Lung (tissue), 17 donors: ENCODE measurements at places on chromosomes 5 and 9. TPM values are rescaled to one million over a fixed set of nuclear protein-coding genes. Genes with fewer than 3 reads are reported as not detected.

Gene LVRN
- polyA plus RNA-seq: 0.10 TPM

Gene PDLIM4
- 10.9 TPM for polyA plus RNA-seq

Gene FOXB2
- not detected for polyA plus RNA-seq

Gene SSBP2
- 18.4 TPM for polyA plus RNA-seq

Gene DNAI1
- 5.6 TPM for polyA plus RNA-seq

Gene PRSS3
- polyA plus RNA-seq: 0.37 TPM

Gene PCDHGA3
- 0.45 TPM for polyA plus RNA-seq

Gene NMUR2
- polyA plus RNA-seq: 0.49 TPM

Gene MLANA
- not detected for polyA plus RNA-seq

Gene PAXX
- 60.7 TPM for polyA plus RNA-seq

Gene LCN12
- polyA plus RNA-seq: 2.4 TPM

Gene PRLR
- polyA plus RNA-seq: 0.11 TPM

Gene ZNF354C
- 1.3 TPM for polyA plus RNA-seq

Gene PCDHA1
- polyA plus RNA-seq: 0.30 TPM

Gene PCDHGC5
- polyA plus RNA-seq: 0.39 TPM

Gene ZDHHC11
- 6.8 TPM for polyA plus RNA-seq

Gene ANKRD34B
- polyA plus RNA-seq: not detected

Gene REEP2
- 0.29 TPM for polyA plus RNA-seq

Gene IFNA21
- polyA plus RNA-seq: not detected

Gene RLN1
- polyA plus RNA-seq: 0.22 TPM

Gene SHOC1
- 0.44 TPM for polyA plus RNA-seq

Gene RNF183
- polyA plus RNA-seq: 0.12 TPM

Gene SNCB
- polyA plus RNA-seq: not detected

Gene SLC46A2
- 18.5 TPM for polyA plus RNA-seq

Gene ZNF454
- polyA plus RNA-seq: 1.0 TPM

Gene LEAP2
- polyA plus RNA-seq: 1.6 TPM

Gene KIF24
- 0.71 TPM for polyA plus RNA-seq

Gene SLCO6A1
- not detected for polyA plus RNA-seq

Gene VCAN
- polyA plus RNA-seq: 11.6 TPM

Gene CCDC171
- polyA plus RNA-seq: 0.40 TPM

Gene RFESD
- 3.4 TPM for polyA plus RNA-seq

Gene MSMP
- 1.2 TPM for polyA plus RNA-seq

Gene C6
- polyA plus RNA-seq: 1.7 TPM

Gene ZBTB26
- polyA plus RNA-seq: 2.7 TPM

Gene ANKRD20A1
- polyA plus RNA-seq: 1.1 TPM

Gene IL9
- not detected for polyA plus RNA-seq
